Osteocyte (in vitro differentiated cells): ENCODE measurements at places on chromosomes 2 and 18. TPM values are rescaled to one million over a fixed set of nuclear protein-coding genes. Genes with fewer than 3 reads are reported as not detected.

TUBB6 gene
- total RNA-seq = 116 and 118 TPM in 2 replicates

EPC2 gene
- 38.3 and 39.2 TPM in 2 replicates for total RNA-seq

TEX44 gene
- not detected in 2 replicates for total RNA-seq

PMS1 gene
- total RNA-seq = 31.6 and 36.8 TPM in 2 replicates
